ENCODE measurements at places on chromosomes 6 and 20. TPM values are rescaled to one million over a fixed set of nuclear protein-coding genes. Genes with fewer than 3 reads are reported as not detected.

MYB gene
- 0.53 TPM for total RNA-seq

SCRT2 gene
- total RNA-seq: not detected

OR2J3 gene
- total RNA-seq: not detected

NHLRC1 gene
- 3.0 TPM for total RNA-seq

COL12A1 gene
- total RNA-seq: 328 TPM

CCN2 gene
- 194 TPM for total RNA-seq

GCNT2 gene
- total RNA-seq: 4.0 TPM

SIRPB1 gene
- total RNA-seq: not detected

GSTA2 gene
- not detected for total RNA-seq

NOTCH4 gene
- total RNA-seq: 2.2 TPM

DST gene
- total RNA-seq: 389 TPM

SLC22A16 gene
- total RNA-seq: not detected

EYS gene
- total RNA-seq: under 0.01 TPM

ELOVL2 gene
- not detected for total RNA-seq

HNF4A gene
- total RNA-seq: not detected

DACT2 gene
- total RNA-seq: not detected

MTCH1 gene
- 223 TPM for total RNA-seq

ID4 gene
- 40.4 TPM for total RNA-seq

MUCL3 gene
- total RNA-seq: not detected

Measured in aortic smooth muscle cell (primary cell).